ENCODE measurements at places on chromosomes 1 and 21.

GRCh38 chr1:225908773-225909172 is 15.3 kb downstream of the PYCR2 start:
- DNase-seq = no peak

GRCh38 chr1:1285102-1285571 is 4.9 kb downstream of the SCNN1D start:
- DNase-seq = no peak

GRCh38 chr1:150972417-150972940 is 2.2 kb downstream of the CERS2 start:
- DNase-seq = no peak

DNA sequence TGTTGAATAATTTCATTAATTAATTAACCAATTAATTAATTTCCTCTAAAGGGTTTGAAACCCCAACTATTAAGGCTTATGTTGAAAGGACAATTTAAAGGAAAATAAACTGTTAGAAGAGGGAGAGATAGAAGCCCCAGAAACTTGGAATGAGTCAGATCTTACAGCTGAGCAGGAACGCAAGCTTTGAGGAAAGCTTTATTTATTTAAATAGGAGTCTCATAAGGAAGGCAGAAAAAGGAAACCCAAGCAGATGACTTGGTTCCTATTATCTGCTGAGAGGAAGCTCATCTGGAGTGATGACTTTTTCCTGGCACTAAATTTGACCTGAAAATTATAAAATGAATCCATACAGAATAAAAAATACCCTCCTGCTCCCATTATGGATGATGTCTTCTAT is 105.1 kb downstream of the ROR1 start:
- no peak for DNase-seq

- no peak for DNase-seq
Observed at GRCh38 chr1:160884579-160884978, 401 bp downstream of the ITLN1 start.

GRCh38 chr1:45097944-45098343 is 85.9 kb downstream of the UROD start:
- no peak for DNase-seq

DNA sequence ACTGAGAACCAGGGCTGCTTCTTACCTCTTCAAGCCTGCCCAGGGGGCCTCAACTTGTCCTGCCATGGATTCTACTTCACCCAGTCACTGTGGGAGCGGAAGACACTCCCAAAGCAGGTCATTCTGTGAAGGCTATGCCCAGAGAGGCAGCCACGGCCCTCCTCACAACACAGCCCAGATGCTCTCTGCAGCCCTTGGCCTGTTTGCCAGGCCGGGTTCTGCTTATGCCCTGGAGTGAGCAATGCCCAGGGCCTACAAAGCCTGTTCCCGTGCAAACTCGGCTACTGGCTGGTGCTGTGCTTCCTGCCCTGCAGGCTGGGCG is 33.8 kb upstream of the SLC30A1 start:
- no peak for DNase-seq

DNA sequence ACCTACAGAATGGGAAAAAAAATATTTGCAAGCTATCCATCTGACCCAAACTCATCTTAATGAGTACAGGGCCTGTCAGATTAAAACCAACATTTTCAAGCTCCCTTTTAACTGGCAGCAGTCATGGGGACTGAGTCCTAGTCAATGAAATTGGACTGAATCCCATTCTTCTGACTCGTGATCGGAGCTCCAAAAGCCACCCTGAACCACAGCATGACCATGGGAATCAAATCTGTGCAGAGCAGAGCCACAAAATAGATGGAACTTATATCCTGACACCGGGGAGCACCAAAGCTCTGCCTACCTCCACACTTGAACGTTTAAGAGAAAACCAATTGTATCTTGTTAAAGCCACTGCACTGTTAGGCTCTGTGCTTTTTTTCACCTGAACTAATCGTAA is 5.0 kb upstream of the RWDD3 start:
- no peak for DNase-seq

- DNase-seq = no peak
Observed at GRCh38 chr1:11316701-11317100, 43.7 kb downstream of the UBIAD1 start.

DNA sequence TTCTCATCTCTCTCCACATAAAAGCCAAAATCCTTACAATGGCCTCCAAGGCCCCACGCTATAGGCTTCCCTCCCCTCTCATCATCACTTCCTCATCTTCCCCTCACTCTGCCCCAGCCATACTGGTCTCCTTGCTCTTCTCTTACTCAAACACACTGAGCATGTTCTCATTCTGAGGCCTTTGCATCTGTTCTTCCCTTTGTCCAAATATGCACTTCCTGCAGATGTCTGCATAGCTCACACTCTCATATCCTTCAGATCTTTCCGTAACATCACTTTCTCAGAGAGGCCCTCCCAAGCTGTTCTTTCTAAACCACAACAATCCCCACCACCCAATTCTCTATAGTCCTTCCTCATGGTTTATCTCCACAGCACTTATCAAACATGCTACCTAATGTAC is 284.1 kb downstream of the HHIPL2 start:
- no peak for DNase-seq

DNA sequence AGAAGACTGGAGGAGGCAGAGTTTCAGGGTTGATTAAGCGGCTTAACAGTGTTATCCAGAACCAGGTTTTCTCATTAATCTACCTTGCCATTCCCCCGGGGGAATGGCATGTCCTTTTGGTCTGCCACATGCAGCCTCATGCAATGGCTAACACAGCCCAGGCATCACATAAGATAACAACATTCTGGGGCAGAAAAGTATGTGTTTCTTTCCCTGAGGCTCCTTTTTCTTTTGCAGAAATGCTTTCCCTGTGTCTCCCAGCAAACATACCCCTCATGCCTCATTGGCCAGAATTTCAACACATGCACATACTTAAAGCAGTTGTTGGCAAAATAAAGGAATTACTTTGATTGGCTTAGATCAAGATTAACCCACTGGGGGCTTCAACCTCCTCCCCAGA is 98.6 kb downstream of the OMA1 start:
- DNase-seq = no peak

DNA sequence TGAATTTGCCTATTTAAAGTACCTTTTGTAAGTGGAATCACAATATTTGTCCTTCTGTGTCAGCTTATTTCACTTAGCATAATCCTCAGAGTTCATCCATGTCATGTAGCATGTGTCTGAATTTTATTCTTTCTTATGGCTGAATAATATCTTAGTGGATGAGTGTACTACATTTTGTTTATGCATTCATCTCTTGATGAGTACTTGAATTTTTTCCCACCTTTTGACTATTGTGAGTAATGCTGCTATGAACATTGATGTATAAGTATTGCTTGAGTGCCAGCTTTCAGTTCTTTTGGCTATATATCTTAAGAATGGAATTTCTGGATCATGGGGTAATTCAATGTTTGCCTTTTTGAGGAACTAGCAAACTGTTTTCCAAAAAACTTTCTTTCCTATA is 84.2 kb downstream of the TGFB2 start:
- no peak for DNase-seq

GRCh38 chr1:116360429-116361173 is 12.4 kb upstream of the ATP1A1 start:
- no peak for DNase-seq

DNA sequence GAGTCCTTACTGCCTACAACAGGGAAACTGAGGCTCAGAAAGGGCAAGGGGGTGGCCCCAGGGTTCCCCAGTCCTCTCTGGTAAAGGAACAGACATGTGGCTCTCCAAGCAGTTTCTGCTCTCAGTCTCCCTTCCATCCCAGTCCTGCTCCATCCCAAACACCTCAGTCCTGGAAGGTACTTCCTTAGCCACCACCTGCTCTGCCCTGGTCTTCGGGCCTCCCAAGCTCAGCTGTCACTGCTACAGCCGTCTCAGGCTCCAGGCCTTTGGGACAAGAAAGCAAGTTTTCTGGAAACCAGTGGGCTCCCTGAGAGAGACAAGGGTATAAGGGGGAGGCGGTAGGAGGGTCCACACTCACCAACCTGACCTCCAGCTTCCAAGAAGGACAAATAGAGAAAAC is 23.1 kb upstream of the ADGRB2 start:
- no peak for DNase-seq

GRCh38 chr1:32989160-32990050 is 24.8 kb upstream of the RNF19B start:
- peak; percentile 81 for DNase-seq

GRCh38 chr1:13667691-13668090 is 32.3 kb upstream of the PRDM2 start:
- no peak for DNase-seq

DNA sequence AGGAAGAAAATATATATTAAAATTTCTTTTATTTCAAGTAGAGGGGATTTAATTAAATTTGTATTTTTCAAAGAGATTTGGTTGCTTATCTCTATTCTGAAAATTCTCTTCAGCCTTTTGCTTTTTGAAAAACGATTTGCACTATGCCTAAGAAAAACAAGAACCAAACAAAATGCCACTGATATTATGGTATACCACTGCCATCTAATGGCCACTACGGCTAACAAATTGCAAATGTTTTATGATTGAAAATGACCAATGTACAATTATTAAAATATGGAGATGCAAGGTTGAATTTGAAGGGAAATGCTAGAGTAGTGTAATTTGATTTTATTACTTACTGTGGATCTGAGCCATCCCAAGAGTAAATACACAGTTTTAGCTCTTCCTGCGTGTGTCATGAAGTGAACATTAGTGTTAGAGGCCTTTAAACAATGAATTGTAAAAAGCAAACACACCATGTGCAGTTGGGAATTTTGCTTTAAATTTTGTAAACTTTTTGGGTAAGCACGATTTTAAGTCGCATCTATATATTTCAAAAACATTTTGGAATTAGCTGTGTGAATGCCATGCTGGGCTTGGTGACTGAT is 137.4 kb upstream of the USP25 start:
- DNase-seq = peak; percentile 16

DNA sequence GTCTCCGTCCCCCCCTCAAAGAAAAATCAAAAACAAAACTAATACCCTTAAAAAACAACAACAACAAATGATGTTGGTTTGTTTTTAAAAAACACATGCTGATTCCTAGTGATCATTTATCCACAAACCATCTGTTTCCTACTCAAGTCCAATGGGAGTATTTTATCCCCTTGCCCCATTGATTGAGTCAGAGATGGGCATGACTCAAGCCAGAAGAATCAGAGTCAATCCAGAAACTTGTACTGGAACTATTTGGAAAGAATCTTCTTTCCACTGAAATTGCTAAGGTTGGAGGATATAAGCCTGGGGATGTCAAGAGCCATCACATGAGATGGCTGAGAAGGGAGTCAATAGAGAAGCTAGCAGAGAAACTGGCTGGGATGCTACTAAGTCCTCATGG is 176.4 kb downstream of the MIS18A start:
- DNase-seq = no peak

GRCh38 chr1:158969855-158970254 is 38.5 kb downstream of the PYHIN1 start:
- no peak for DNase-seq

DNA sequence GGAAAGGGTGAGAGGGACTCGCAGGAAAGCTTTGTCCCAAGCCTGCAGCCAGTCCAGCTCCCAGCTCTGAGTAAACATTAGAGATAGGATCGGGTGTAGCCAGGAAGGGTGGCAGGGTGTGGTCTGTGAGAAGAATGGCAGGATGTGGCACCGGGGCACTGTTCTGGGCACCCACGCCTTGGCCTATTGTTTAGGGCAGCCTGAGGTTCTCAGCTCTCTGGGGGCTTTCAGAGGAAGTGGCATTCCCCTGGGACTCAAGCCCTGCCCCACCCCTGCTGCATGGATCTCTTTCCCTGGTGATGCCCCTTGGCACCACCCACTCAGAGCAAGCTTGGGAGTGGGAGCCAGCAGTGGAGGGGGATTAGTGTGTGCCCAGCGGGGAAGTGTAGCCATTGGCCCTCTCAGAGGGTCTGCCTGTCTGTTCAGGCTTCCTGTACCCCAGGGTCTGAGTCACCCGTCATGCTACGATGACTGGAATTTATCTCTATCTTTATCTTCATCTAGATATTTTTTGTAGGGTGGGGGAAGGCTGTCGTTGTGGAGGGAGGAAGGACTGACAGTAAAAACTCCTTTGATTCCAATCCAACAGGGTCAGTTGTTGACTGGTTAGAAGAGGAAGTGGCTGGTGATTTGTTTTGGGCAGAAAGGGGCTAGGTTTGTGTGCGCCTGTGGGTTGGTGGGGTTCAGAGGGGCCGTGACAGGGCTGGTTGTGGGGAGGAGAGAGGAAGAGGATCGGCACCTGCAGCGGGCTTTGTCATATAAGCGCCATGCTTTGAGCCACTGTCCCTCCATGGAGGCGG is 31.6 kb downstream of the SOX13 start:
- DNase-seq = no peak

DNA sequence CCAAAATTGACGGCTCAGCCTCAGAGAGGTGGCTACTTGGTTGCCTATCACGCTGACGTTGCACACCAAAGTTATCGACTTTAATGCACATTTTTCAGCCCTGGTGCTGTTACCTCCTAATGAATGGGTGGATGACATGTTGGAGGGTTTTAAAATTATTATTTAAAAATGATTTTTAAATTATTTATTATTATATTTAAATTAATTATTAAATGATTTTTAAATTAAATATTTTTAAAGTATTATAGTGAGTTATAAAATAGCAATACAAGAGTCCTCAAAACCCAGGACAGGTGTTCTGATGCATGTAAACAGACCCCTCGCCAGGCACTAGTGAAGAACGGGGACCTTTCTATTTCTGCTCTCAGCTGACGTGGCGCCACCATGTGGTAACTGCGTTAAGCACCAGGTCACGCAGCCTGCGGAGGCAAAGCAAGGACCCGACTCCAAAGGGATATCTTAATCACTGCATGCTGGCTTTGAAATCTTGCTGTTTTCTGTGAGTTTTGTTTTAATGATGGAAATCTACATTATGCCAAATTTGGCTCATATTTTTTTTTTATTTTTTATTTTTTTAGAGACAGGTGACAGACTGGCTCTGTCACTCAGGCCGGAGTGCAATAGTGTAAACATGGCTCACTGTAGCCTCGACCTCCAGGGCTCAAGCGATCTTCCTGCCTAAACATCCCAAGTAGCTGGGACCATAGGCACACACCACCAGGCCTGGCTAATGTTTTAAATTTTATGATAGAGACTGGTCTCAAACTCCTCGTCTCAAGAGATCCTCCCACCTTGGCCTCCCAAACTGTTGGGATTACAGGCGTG is 22.6 kb downstream of the CASP9 start:
- peak; percentile 74 for DNase-seq

DNA sequence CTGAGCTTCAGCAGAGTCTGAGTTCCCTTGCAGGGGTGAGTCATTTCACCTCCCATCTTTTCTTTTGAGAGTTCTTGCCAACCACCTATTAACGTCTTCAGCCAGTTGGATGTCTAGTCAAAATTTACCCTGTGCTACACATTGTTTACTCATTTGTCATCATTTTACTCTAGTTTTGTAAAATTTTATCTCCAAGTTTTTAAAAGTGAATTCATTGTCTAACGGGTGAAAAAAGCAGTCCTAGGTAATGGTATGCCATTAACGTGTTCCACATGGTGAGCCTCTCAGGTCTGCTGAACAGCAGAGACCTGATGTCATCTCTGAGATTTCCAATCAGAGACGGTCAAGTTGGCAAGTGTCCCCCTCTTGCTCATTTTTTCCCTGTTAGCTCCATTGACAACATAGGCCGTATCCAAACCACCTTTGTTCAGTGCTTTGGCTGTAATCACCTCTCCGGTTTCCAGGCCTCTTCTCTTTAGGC is 85.4 kb downstream of the TBX15 start:
- no peak for DNase-seq

Data from AG08396 (cell line).